ENCODE measurements at places on chromosomes 12 and 14.

- DNase-seq = no peak
These were observed 24.6 kb downstream of the RFLNA start for GRCh38 chr12:124319368-124320050.

DNA sequence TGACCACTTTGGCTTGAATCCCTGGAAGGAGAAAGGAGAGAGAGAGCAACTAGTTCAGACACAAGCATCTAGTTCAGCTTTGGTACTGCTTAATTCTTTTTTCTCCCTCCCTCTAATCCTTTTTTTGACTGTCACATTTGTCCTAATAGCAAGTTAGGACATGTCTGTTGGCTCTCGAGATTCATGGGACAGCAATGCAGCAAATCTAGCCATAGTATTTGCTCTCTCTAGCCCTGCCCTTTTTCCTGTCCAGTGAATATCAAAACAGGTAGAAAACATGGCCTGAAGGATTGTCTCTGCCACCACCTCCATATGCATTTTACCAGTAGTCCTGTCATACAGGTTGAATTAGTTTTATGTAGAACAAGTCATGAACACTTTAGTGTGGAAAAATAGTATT is 116.4 kb downstream of the PTPRB start:
- no peak for DNase-seq

DNA sequence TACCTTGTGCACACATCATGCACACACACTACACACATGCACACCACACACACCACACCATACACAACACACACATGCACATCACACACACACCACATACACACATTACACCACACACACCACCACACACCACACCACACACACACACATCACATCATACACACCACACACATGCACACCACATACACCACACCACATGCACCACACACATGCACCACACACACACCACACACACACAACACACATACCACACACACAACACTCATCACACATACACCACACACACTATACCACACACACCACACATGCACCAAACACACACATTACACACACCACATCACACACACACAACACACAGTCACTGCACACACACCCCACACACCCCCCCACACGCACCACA is 38.1 kb downstream of the SDR9C7 start:
- no peak for DNase-seq

- peak; percentile 92 for DNase-seq
These were observed 6.8 kb upstream of the NR4A1 start for GRCh38 chr12:52044292-52044983.

DNA sequence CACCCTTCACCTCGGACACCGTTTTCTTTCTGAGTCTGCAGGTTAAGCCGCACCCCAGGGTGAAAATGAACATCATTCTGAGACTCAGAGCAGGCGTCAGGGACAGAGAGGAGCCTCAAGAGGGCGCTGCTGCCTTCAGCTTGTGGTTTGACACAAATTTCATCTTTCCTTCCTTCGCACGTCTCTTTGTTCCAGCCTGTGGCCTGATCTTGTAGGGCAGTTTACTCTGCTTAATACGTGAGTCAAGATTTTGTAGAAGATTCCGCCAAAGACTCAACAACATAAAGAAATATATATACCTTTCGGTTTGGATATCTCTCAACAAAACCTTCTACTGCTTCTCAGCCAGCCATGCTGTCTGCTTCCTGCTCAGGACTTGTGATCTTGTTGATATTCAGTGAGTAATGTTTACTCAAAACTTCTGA is 329.3 kb upstream of the OR4E1 start:
- no peak for DNase-seq

GRCh38 chr12:57631566-57632072 is 1.4 kb downstream of the B4GALNT1 start:
- DNase-seq = no peak

DNA sequence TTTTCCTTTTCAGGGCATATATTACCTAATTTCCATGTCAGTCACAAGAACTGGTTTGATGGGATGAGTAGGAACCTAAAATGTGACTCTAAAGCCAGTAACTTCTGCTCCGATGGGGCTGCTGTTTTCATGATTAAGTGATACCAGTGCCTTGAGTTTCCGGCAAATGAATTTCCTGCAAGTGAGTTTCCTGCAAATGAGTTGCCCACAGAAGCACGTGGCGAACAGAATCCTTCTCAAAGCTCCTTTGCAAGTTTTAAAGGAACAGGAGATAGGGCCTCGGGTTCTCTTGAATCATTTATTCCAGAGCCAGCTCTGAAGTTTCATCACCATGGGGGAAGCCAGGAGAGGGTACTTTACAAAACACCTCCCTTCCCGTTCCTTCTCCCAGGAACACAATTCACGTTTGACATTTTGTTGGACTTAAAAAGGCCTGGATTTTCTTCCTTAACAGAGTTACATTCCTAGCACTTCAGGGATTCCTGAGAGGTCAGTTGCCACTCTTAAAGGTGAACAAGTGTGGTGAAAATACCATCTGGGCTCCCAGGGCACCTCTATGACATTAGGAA is 2.2 kb upstream of the PPTC7 start:
- peak; percentile 67 for DNase-seq

- DNase-seq = no peak
These were observed 727.1 kb upstream of the TBX3 start for GRCh38 chr12:115411121-115411520.

DNA sequence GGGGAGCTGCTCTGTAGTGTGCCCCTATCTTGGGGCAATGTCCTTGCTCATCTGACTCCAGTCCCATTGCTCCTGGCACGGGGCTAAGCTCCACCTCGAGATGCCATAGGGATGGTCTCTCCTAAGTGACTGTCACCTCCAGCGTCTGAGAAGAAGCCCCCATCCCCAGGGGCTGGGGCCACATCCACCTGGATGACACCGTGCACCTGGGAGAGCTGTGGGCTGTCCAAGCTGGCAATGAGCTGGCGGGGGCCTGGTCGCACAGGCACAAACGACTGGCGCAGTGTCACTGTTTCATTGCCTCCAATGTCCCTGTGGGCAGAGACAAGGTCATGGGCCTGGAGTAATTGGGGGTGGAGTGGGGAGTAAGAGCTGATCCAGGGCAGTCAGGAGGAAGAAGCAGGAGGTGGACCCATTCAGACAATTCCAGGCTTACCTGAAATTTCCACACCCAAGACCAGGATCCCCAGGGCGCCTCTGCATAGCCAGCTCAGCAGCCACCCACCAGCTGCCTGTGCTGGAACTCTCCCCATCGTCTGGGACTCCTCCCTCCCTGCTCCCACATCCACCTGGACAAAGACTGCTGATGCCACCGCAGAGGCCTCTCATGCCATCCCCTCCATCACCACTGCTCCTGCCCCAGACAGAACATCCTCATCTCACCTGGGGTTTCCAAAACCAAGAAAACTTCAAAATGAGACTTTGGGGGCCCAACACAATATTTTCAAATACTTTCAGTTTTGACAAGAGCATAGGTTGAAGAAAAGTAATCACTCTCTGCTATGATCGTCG is 7.0 kb upstream of the TINF2 start:
- DNase-seq = no peak

DNA sequence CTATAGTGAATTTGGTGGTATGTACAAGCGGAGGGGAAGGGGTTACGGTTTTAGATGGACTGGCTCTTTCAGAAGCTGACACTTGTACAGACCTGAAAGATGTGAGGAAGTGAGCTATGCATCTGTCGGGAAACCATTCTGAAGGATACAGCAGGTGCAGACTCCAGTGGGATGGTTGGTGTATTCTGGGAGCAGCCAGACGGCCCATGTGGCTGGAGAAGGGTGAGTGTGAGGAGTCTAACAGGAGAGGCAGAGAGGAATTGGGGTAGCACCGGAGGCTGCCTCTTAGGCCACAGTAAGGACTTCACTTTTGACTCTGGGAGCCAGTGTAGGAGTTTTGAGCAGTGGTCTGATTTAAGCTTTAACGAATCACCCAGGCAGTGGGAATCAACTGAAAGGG is 90.7 kb downstream of the APAF1 start:
- DNase-seq = no peak

DNA sequence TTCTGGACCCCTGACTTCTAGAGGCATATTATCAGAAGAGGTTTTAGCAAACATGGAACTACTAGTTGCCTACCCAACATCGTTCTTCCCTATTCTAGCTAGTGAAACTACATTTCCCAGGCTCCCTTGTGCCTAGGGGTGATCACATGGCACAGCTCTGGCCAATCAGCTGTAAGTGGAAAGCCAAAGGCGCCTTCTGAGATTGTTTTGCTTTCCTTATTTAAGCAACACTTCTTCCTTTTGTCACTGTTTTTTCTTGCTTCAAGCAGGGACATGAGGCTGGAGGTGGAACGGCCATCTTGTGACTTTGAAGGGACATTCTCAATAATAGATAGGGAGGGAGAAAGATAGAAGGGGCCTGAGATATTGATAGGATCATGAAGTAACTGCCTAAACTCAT is 136.7 kb downstream of the ZNF664 start:
- DNase-seq = peak; percentile 2

GRCh38 chr12:52907092-52907810 is 2.4 kb upstream of the KRT8 start:
- DNase-seq = no peak

DNA sequence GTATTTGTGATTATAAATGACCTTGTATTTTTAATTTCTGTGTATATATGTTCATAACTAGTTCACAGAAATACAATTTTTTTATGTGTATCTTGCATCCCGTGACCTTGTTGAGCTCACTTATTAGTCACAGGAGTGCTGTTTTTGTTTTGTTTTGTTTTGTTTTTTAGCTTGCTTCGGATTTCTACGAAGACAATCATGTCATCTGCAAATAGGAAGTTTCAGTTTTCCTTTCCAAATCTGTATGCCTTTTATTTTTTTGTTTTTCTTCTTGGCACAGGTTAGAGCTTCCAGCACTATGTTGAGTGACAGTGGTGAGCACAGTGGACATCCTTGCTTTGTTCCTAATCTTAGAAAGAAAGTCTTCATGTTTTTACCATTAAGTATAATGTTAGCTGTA is 229.2 kb upstream of the GARIN6 start:
- DNase-seq = no peak

DNA sequence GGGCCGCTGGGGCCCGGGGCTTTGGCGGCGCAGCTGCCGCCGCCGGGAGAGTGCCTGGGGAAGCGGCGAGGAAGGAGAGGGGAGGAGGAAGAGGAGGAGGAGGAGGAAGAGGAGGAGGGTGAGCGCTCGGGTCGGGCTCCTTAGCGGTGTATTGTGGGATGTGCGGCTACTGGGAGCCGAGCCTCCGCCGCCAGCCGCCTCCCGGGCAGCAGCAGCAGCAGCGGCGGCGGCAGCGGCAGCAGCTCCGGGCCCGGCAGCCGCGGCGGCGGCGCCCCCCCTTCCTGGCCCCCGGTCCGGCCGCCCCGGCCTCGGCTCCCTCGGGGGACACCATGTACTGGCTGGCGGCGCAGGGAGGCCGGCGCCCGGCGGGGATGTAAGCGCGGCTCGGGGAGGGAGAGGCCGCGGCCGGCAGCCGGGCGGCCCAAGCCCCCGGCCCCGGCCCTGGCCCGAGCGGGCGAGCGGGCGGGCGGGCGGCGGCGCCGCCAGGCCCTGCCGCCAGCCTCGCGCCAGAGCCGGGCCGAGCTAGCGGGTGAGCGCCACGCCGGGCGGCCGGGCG is at the start of gene SETD1B:
SETD1B (plus strand) TSS at position 149 of the 556 bp plus-strand sequence. CDS start 729 bp downstream, outside the sequence.
- peak; percentile 78 for DNase-seq

GRCh38 chr14:76828339-76829012 is 2.3 kb downstream of the LRRC74A start:
- peak; percentile 21 for DNase-seq

- DNase-seq = no peak
These were observed 17.0 kb downstream of the NAA25 start for GRCh38 chr12:112091563-112091962.

DNA sequence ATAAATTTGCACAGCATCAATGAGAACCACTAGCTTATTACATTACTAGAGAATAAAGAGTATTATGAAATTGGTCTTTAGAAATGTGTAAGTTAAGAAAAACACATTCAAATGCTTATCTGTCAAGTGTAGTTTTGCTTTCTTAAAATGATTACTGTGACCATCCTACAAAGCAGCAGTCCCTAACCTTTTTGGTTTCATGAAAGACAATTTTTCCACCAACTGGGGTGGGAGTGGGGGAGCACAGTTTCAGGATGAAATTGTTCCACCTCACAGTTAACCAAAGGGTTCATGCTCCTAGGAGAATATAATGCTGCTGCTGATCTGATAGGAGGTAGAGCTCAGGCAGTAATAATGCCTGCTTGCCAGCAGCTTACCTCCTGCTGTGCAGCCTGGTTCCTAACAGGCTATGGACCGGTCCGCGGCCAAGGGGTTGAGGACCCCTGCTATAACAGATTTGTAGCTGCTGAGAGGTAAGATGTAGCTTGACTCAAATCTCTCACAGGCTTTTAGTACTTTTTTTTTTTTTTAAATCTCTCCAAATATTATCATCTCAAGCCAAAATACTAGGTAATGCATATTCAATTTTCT is 45.4 kb downstream of the PPP4R3A start:
- DNase-seq = no peak

DNA sequence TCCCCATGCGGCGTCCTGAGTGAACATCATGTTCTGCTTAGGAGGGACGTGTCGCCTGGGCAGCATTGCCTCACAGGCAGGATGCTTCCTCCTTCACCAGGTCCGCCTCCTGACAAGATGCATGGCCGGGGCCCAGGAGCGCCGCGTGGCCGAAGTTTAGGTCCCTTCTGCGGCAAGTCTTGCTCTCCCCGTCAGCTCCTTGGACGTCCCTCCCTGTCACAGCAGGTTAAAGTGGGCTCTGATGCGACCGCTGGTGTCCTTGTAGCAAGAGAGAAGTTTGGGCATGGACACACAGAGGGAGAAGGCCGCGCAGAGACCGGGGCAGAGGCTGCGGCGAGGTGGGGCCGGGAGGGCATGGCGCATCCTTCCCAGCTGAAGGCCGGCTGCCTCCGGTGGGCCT is 9.4 kb upstream of the GALNT9 start:
- no peak for DNase-seq

GRCh38 chr12:96392397-96392796 is 7.8 kb downstream of the CDK17 start:
- DNase-seq = no peak

DNA sequence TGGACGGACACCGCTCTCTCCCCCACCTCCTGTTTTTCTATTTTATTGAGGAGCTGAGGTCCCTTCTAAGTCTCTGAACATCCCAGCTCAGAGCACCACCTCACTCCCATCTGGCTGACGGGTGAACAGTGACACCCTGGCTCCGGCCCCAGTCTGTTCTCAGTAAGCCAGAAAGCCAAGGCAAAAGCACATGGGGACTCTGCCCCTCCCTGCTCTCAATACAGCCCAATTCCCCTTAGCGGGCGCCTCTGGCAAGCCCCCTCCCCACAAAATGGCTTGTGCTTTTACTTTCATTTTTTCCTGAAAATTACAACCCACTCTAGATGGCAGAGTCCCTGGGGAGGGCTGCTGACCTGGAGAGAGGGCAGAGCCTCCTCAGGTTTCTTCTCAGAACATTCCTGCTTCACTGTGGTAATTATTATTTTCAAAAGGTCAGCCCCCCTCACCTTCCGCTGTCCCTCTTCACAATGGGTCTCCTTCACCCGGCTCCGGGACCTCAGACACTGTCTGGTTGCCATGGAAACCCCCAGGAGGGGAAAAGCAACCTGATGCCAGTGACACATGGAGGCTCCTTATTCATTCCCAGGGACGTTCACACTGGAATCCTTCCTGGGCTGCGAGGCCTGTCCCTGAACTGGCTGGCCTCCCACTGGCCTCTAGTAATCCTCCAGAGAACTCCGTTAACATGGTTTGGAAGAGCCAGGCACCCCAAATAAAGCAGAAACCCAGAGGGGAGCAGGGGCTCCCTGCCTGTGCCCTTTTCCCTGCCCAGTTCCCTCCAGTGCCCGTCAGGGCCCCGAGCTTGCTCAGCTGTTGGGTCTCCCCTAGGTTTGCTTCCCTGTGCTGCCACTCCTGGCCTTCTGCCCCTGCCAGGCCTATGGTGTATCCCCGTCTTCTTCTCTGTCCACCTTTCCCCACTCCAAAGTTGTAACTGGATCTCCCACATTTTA is 15.9 kb downstream of the COL2A1 start:
- DNase-seq = peak; percentile 47

Measured in foreskin fibroblast (primary cell).